Ureter (tissue), 1 donor: ENCODE measurements at places on chromosomes 7 and 10. TPM values are rescaled to one million over a fixed set of nuclear protein-coding genes. Genes with fewer than 3 reads are reported as not detected.
A peak's percentile ranks its signal among the peaks of the same experiment; 100 is the strongest.

GRCh38 chr7:73577627-73578341, 595 bp downstream of the TBL2 start:
- DNase-seq, result peak; percentile 62

DNA sequence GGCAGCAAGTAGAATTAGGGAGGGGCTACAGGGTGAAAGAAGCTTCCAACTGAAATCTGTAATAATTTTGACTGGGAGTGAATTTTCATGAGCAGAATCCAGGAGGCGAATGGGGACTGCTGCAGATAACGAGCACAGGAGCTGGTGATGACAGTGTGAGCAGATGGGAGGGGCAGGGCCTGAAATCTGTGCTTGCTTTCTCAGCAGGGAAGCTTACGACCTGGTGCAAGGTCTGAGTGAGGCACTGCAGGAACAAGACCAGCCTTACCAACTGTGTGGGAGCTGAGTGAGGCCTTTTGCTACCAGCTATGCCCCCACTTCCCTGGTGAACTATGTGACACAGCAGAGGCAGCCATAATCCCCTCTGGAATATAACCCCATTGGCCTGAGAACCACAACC, 109.8 kb downstream of the HPSE2 start:
- no peak for DNase-seq

DNA sequence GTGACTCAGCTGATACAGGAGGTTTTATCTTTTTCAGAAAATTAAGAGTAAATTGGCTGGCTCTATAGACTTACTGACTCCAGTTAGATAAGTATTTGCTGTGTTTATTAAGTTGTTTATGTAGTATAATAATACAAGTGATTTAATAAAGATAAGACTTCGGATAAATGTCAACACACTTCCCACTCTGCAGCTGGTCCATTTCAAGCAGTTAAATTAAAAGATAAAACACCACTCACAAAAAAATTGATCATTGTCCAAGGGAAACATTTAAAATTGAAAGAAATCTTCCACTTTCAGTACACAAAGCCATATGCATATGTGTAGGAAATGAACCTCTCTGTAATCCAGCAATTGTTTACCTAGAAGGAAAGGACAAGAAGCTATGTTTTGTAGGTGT, 106.1 kb upstream of the SP8 start:
- no peak for DNase-seq

- no peak for DNase-seq
Measured at GRCh38 chr7:4842319-4843064, 19.3 kb downstream of the PAPOLB start.

DNA sequence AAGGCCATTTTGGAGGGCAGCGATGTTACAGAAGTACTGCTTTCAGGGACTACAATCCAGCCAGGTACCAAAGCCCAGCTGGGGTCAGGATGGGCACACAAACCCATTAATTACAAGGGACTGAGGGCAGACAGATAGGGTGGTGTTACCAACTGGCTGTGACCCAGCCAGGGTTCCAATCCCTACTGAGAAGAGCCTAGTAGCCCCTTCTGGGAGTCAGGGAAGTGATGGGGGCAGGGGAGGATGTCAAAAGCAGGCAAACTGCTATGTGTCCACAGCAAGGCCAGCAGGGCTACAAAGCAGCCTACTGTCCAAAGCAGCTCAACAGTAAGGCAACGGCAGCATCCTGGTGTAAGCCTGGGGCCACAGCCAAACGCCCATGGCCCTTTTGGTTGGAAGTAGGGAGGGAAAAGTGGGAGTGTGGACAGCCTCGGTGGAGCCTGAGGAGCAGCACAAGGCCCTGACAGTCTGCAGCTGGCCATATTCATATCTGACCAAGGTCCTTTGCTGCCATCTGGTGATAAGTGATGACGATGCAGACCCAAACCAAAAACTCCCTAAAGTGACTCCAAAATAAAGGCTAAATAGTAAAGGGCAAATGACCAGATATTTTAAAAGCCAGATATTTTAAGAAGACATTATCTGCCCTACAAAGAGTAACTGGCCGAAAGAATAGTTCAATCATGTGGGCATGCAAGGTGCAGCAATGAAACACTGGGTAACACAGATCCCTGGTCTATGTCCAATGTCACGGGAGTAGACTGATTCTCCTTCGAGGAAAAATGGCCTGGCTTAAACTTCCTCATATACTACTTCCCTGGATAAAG, 56.9 kb downstream of the XPNPEP1 start:
- DNase-seq, result no peak

DNA sequence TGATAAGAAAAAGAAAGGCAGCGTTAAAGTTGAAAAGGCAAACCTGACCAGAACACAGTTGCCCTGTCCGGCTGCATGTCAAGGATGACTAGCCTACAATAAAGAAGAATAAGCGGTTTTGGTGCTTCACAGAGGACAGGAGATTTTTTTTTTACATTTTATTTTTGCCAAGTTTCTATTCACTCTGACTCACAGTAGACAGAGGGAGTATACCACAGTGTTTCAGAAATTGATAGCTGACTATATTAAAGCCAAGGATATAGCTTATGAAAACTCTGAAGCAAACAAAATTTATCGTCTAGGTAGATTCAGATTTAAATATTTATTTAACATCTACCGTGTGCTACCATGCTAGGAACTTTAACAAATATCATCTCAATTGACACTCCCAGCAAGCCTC, 16.9 kb upstream of the POLR1F start:
- DNase-seq, result no peak

- no peak for DNase-seq
Measured at GRCh38 chr10:31694126-31694685, 234.4 kb downstream of the ARHGAP12 start.

GRCh38 chr10:62619413-62619738, 185.1 kb upstream of the ADO start:
- no peak for DNase-seq

DNA sequence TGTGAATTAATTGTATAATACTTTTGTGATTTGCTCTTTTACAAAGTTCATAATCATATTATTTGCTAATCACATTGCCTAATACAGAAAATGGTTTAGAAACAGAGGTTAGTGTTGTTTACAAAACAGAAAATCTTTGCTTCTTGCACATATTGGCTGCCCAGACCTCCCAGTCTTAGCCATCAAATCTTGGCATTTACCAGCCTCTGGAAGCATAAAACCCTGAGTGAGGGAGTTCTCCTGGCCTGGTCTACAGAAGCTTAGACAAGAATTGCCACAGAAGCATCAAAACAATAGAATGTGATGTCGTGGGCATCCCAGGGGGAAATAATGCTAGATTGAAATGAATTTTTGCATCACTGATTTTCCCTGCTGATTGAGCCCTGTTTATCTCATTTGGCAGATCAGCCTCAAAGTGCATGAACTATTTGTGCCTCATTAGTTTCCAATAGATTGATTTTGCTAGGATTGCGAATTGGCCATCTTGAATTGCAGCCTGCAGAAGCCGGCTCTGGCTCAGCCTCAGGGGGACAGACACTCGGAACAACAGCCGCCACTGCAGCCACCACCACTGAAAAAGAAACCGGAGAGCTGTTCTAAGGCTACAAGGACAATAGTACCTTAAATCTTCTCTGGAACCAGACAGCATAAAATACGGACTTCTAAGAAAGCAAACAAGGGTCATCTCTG, 11.1 kb upstream of the SORBS1 start:
- no peak for DNase-seq

DNA sequence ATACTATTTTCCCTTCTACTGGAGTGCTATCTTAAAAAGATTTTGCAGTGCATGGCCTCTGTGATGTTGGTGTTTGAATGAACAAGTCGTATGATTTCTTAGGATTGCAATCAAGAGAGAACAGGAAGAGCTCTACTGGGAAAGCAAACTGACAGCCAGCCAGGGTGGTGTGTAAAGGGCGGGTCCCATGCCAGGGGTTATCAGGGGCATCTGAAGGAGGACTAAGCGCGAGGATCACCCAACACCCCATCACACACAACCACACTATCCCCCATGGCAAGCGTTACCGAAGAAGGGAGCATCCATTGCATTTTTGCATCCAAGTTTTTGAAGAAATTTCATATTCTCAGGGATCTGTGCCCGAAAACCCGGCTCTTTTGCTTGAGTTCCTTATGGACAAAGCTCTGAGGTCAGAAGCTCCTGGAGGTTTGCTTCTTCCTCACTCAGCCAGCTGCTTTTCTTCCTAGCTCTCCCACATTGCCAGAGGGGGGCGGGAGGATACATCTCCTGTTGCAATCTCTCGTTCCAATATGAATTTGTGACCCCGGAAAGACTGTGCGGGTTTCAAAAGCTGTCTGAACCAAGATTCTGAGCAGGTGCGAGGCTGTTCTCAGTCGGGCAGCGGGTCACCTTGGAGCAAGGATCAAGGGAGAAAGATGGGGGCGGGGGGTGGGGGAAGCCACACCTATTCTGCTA, 5.2 kb downstream of the NEUROD6 start:
- DNase-seq, result no peak

- DNase-seq, result no peak
Measured at GRCh38 chr7:23685731-23686130, 5.7 kb downstream of the FAM221A start.

DNA sequence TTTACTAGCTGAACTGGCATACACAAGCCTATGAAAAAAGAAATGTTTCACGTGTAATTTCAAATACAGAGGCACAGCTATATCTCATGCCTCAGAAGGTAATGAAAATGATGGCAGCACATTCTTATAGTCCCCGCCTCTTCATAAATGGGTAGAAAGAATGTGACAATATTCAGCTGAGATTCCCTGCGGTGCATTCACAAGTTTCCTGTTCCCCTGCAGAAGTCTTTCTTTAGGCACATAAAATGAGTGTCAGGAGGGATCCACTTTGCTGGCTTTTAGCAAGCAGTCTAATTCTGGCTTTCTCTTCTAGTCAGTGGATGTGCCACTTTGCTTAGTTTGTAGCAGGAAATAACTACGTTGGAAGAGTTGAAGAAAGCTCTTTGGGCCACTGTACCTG, 56.1 kb downstream of the DGKB start:
- no peak for DNase-seq

- no peak for DNase-seq
Measured at GRCh38 chr7:2763597-2763996, 75.6 kb downstream of the AMZ1 start.

DNA sequence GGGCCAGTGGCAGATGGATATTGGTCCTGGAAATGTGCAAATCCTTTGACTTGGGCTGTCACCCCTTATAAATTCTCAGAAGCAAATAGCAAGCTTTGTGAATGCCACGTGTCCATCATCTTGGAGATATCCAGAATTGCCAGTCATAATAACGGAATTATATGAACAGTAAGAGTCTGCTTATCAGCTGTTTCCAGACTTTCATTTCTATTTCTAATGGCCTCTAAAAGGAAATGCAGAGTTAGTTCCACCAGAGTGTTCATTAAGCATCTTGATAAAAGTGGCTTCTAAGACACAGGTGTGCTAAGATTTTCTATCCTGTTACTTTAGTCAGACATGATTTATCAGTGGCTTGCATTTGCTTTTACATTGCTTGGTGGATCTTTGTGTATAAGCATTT, 87.4 kb downstream of the RAMP3 start:
- no peak for DNase-seq

DNA sequence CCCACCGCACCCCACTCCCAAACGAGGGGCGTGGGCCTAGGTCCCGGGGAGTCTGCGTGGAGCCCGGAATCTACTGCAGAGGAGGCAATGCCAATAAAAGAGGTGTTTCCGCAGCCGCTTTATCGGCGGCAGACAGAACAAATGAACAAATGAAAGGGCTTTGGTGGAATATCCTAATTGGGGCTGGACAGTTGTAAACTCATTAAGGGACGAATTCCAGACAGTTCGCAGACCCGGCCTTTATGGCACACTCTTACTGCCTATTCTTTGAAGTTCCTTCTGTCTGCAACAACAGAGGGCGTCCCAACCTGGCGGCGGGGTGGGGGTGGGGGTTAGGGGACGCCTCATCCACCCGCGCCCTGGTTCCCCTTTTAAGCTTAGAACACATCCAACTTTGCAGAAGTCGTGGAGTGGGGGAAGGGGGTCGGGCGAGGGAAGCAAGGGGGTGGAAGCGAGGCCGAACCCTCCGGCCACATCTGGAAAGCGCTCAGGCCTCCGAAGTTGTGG, 4.1 kb downstream of the HOXA9 start:
- no peak for DNase-seq

DNA sequence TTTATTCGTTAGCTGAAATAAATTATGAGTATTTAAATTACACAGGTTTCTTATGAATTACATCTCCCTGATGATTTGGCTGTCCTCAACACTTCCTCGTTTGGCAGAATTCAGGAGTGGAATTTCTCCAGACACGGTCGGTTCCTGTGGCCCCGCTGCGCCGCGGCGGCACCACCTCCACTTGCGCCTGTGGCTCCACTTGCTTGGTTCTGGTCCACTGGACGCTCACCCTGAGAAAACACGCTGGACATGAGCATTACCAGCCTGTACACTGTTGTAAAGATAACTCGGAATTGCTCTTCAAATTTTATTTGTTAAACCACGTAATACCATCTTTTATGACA, 85.3 kb downstream of the ZNF33B start:
- no peak for DNase-seq

DNA sequence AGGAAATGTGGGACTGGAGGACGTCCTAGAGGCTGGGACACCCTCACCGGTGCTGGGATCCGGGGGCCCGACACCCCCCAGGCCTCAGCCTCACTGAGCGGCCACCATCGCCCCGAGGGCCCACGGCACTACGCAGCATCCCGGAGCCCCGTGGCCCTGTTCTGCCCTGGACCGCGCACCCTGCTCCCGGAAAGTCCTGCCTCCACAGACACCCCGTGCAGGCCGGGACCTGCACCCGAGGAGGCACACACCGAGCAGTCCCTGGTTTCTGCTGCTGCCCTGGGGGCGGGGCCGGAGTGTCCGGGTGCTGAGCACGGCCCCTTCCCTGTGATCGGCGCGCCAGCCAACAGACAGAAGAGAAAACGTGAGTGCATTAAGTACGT, 18.1 kb upstream of the KNDC1 start:
- DNase-seq, result no peak

DNA sequence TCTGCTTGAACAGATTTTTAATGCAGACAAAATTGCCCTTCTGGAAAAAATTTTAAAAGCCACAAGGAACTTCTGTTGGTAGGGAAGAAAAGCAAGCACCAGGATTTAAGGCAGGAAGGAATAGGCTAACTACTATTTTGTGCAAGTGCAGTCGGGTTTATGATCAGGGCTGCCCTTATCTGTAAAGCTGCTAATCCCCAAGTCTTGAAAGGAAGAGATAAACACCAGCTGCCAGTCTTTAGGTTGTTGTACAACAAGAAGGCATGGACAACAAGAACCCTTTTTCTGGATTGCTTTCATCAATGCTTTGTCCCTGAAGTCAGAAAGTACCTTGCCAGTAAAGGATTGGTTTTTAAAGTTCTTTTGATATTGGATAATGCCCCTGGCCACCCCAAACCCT, 40.7 kb downstream of the RALA start:
- DNase-seq, result no peak

GRCh38 chr10:327889-328852, 192.9 kb downstream of the ZMYND11 start:
- no peak for DNase-seq

PCDH15 gene
- 1.2 TPM for total RNA-seq

NKX1-2 gene
- not detected for total RNA-seq

MMD2 gene
- not detected for total RNA-seq

ZSWIM8 gene
- 129 TPM for total RNA-seq

ANKRD30A gene
- not detected for total RNA-seq

FAM25A gene
- total RNA-seq, result not detected

BCL7B gene
- 49.6 TPM for total RNA-seq
